T-helper 17 cell (primary cell): ENCODE measurements at places on chromosomes 2 and 18.

DNA sequence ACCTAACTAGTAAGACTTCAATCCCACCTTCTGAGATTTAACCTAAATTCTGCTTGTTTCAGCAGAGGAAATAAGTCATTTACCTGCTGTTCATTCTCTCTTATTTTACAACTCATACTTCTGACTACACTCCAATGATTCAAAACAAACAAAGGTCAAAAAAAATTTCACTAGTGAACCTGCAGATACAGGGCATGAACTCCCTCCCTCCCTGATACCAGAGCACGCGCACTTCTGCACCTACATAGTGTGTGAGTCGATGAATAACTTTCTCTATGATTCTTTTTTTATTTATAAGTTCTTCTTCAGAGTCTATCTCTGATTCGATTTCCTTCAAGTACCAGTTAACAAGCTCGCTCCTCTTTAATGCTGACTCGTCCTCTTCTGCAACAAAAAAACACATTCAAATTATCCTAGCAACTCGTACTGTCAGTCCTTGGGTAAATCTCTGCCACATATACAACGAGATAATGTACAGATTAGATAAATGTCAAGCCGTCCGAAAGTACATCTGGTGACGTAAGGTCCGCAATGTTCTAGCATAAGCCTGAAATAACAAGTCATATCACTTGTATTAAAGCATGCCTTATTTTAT is 7.4 kb upstream of the LCT start:
- no peak for DNase-seq

- DNase-seq, result no peak
These were observed 274.8 kb upstream of the SLC39A10 start for GRCh38 chr2:195382186-195382585.

- no peak for DNase-seq
These were observed 158.5 kb downstream of the THADA start for GRCh38 chr2:43437363-43437762.

- no peak for DNase-seq
These were observed 2.4 kb upstream of the CELF4 start for GRCh38 chr18:37567994-37568359.

DNA sequence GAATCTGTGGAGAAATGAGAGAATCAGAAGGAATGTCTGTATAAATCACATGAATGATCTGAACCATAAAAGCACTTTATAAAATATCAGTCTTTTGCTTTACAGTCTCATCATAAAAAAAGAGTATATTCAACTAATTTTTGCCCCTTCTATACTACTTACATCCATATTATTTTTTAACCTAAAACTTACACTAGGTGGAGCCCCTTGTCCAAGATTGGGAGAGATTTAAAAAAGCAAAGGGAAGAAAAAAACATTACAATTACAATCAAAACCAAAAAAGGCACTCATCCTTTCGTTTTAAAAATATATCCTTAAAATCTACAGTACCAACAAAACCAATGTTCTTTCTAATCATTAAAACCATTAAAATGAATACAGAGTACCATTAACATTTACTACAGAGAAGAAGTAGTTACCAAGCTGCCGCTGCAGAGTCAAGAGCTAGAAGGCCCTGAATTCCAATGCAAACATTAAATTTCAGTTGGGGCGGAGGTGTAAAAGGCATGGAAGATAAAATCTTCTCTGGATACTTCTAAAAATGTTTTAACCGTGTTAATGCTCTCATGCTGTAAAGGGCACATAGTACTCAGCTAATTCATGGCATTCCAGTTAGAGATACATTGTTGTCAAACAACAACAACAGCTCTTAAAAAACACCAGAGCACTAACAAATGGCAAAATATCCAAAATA is 56.7 kb upstream of the EPB41L3 start:
- DNase-seq, result no peak

- DNase-seq, result no peak
These were observed 37.0 kb upstream of the DPP10 start for GRCh38 chr2:114405247-114406116.

- DNase-seq, result no peak
These were observed 115.5 kb downstream of the TWIST2 start for GRCh38 chr2:238963161-238963970.

GRCh38 chr2:130878316-130878715 is 41.6 kb downstream of the ARHGEF4 start:
- no peak for DNase-seq

GRCh38 chr2:193966590-193966989 is 1690.4 kb upstream of the SLC39A10 start:
- no peak for DNase-seq

DNA sequence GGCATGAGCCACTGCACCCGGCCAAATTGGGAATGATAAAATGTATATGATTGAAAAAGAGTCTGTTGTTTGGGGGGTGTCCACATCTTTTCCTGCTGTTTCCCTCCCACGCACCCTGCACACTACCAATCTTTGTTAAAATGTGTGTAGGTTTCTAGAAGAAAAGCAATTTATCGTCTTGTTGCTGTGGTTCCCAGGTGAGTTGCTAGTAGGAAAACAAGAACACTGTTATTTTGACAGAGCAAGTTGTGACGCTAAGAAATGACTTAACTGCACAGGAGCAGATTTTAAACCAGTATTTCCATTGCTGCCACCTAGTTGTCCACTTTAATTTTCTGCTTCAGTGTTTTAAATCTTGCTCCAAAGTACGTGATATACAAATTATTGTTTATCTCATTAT is 21.0 kb upstream of the USP14 start:
- no peak for DNase-seq

DNA sequence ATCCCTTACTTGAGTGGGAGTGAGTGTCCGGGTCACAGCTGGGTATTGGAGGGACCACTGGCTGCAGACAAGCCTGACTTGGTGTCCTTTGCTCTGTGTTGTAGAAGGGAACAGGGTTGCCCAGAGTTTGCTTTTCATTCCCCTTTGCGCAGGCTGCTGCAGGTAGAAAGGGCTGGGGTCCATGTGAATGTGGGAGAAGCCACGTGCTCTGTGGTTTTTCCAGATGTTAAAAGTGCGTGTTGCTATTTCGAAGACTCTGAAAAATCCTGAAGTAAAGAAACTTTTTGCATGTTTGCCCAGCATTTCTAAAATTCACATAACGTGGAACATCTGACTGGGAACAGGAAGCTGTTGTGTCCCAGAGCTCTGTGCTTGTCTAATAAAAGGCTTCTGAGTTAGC is 28.8 kb downstream of the GLI2 start:
- no peak for DNase-seq
